ENCODE measurements at places on chromosomes 16 and 17. TPM values are rescaled to one million over a fixed set of nuclear protein-coding genes. Genes with fewer than 3 reads are reported as not detected.

DNA sequence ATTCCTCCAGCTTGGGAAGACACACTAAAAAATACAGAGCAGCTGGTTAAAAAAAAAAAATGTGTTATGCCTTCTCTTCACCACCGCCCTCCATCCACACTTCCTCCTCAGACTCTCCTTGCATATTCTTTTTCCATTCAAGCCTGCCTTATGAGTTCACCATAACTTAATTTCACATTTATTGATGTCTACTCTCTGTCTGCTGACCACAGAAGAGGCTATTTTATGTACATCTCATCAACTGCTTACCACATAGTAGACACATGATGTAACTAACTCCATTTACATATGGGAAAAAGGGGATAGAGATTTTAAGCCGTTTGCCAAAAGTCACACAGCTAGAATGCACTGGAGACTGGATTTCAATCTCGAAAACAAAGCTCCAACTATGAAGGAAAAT is 409.8 kb downstream of the CDH11 start:
- H3K27me3 ChIP-seq, result no peaks in the 10 kb centered on the region
- H3K4me1 ChIP-seq, result no peaks in the 10 kb centered on the region
- DNase-seq, result no peak
- no peak overlapping the region for H3K27ac ChIP-seq
- H3K4me3 ChIP-seq, result no peak overlapping the region

The SLC16A6 gene
- 0.33 TPM for total RNA-seq

DNA sequence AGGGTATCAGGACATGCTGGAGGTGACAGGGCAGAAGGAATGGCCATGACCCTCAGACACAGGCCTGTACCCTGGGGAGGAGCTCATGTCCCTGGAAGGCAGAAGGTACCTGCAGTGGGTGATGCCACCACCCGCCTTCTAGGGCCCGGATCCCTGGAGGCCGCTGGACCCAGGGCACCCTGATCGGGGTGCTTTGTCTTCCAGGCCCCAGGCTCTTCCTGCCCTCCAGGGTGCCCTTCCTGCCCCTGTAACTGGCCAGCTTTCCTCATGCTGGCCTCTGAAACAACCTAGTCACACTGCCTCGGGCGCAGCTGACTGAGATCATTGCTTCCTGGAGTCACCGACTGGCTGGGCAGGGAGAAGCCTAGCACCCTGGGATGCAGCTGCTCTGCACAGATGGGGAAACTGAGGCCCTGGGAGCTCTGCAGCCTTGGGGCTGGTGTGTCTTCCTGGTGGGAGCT is 5.8 kb downstream of the ADCY7 start:
- no peak overlapping the region for H3K27ac ChIP-seq
- H3K27me3 ChIP-seq, result no peaks in the 10 kb centered on the region
- H3K4me1 ChIP-seq, result peaks cover 2% of the 10 kb centered on the region
- no peaks in the 10 kb centered on the region for H3K36me3 ChIP-seq

DNA sequence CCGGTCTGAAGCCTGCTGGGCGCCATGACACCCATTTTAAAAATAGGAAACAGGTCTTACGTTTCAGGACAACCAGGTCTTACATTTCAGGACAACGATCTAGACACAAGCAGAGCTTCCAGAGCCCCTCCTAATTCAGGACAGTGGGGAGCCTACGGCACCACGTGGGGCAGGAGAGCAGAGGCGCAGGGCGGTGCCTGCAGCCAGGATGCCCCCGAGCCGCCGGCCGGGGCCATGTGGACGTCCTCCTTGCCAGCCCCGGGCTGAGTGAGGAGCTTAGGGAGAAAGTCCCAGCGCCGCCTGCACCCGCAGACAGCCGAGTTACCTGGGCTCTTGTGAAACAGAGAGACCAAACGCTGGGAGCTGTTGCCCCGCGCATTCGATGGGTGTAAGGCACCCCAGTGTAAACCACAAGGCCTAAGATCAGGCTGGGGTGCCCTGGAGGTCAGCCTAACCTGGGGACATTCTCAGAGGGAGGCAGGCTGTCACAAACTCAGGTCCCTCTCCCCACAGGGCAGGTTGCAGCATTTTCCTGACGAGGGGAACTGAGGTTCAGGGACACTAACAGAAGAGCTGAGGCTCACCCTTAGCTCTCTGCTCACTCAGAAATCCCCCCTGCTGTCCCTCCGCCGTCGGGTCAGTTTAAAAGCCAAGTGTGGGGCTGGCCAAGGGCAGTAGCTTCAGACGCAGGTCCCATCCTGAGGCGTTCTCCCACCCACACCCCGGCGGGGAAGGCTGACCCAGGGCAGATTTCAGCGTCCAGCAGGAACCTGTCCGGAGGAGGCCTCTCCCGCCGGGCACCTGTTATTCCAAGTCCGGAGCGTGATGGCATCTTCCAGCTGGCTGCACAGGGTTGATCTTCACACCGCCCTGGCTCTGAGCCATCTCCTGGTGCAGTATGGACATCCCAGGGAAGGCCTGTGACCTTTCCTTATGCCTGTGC is 1.8 kb upstream of the NOTUM start:
- peak overlapping the region; percentile 33 for H3K4me3 ChIP-seq
- no peak for DNase-seq
- H3K27me3 ChIP-seq, result peaks cover 42% of the 10 kb centered on the region
- H3K36me3 ChIP-seq, result no peaks in the 10 kb centered on the region

- H3K4me1 ChIP-seq, result no peaks in the 10 kb centered on the region
- DNase-seq, result no peak
- H3K27ac ChIP-seq, result no peak overlapping the region
- H3K4me3 ChIP-seq, result no peak overlapping the region
Observed at GRCh38 chr17:82248815-82249674, 20.2 kb downstream of the SLC16A3 start.

- no peak for DNase-seq
- no peaks in the 10 kb centered on the region for H3K4me1 ChIP-seq
- H3K4me3 ChIP-seq, result no peak overlapping the region
- no peaks in the 10 kb centered on the region for H3K27me3 ChIP-seq
Observed at GRCh38 chr16:3865241-3865640, 15.3 kb downstream of the CREBBP start.

Data from H9 (cell line).